ENCODE measurements at places on chromosomes 2 and 18.

- DNase-seq: no peak
These were observed 1.8 kb upstream of the DRC1 start for GRCh38 chr2:26399771-26400376.

- no peak for DNase-seq
These were observed 52.2 kb downstream of the NXPH2 start for GRCh38 chr2:138727956-138728355.

GRCh38 chr2:42233976-42234441, 64.9 kb downstream of the EML4 start:
- DNase-seq: no peak

GRCh38 chr2:58334414-58334813, 93.3 kb upstream of the FANCL start:
- DNase-seq: no peak

DNA sequence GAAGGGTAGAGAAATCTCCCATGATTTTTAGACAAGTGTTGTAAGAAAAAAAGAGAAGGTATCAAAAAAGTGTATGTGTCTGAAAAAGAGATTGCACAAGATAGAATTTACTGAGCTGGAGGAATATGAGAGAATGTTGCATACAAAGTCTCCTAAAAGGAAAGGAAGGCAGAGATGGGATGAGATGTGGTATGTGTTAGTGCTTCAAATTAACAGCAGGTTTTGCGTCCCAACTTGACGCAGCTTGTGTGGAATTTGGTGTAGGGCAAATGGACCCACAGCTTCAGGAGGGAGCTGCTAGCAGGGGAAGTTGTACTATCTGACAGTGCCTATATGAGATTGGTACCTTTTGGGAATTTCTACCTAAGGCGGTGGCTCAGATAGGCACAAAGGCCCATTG, 9.0 kb upstream of the RASGRP3 start:
- no peak for DNase-seq

DNA sequence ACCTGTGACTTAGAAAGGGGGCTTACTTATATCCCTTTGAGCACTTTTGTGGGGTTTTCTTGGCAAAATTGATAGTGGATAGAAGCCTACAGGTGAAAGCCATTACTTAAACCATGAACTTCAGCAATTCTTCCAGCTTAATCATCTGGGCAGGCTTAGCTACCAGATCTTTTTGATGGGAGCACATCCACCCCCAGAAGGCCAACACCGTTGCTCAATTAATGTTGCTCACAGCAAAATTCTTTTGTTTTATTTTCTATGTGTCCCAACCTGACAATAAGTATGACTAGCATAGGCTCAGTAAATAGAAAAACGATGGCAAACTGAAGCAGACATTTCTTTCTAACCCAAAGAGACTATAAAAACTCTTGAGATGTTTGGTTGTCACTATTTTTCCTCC, 269.4 kb upstream of the TCF4 start:
- no peak for DNase-seq

GRCh38 chr18:62651276-62652056, 63.9 kb upstream of the PHLPP1 start:
- no peak for DNase-seq

DNA sequence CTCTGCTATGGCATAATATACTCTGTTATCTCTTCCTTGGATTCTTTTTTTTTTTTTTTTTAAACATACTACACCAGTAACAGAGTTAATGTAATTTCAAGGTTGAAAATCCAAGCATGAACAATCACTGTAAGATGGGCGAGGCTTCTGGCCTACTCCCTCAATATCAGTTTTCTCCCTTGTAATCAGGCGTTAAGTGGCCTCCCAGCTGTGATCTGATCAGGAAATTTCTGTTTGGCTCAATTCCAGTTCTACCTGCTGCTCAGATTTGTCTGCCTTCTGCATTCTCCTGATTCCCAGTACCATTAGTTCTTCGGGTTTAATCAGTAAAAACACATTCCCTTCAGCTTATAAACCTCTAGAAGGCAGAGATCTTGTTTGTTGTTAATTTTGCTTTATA, 18.6 kb downstream of the PRKD3 start:
- DNase-seq: no peak

DNA sequence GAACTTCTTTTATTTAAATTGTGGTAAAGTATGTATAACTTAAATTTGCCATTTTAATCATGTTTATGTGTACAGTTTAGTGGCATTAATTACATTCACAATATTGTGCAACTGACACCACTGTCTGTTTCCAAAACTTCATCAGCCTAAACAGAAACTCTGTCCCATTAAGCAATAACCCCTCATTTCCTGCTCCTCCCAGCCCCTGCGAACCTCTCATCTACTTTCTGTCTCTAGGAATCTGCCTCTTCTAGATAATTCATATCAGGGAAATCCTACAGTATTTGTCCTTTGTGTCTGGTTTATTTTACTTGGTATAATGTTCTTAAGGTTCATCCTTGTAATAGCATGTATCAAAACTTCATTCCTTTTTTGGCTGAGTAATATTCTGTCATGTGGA, 75.1 kb downstream of the BOLA3 start:
- no peak for DNase-seq

DNA sequence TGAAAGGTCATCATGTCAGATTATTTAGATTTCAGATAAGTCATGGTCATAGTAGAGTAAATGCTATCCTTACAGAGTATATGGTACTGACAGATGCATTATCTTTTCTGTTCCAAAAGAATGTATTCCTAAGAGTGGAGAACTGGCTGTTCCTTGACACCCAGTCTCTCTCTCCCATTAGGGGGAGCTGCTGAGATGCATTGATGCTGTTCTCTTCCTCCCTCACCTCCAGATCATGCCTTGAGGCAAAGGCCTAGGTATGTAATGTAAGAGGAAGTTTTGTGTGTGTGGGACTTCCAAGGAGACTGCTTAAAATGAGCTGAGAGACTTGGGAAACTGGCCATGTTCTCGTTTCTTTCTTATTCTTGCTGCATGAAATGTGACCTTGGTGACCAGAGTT, 979.5 kb upstream of the CELF4 start:
- no peak for DNase-seq

GRCh38 chr18:3451183-3451988, 1.4 kb downstream of the TGIF1 start:
- DNase-seq: peak; percentile 86

GRCh38 chr18:6994771-6995430, 122.7 kb downstream of the LAMA1 start:
- no peak for DNase-seq

DNA sequence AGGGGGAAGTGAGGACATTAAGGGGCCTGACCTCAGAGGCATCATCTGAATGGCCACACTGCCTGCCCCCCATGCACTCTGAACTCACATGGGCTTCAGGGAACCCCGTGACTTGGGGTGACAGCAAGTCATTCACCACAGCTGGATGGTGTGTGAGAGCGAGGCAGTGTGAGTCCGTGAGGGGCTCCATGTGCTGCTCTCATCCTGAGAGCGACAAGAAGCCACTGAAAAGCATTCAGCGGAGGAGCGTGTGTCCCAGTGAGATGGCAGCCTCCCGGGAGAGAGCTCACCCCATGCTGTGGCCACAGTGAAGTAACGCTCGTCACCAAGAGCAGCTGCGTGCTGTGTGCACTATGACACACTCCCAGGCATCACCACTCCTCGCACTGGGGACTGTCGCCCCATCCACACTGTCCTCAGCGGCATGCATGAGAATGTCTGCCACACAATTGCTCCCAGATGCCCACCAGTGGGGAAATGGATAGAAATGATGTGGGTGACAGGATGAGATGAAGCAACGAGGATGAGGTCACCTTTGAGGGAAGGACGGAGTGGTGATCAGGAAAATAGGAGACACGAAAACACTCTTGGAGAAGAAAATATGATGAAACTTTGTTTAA, 213.0 kb upstream of the RAB6C start:
- no peak for DNase-seq

- no peak for DNase-seq
These were observed 151.6 kb upstream of the TWIST2 start for GRCh38 chr2:238696331-238696730.

GRCh38 chr2:147460155-147460554, 384.7 kb upstream of the ACVR2A start:
- no peak for DNase-seq

GRCh38 chr2:79437433-79438267, 75.2 kb upstream of the CTNNA2 start:
- no peak for DNase-seq

GRCh38 chr18:49874238-49874637, 60.9 kb upstream of the ACAA2 start:
- DNase-seq: no peak

DNA sequence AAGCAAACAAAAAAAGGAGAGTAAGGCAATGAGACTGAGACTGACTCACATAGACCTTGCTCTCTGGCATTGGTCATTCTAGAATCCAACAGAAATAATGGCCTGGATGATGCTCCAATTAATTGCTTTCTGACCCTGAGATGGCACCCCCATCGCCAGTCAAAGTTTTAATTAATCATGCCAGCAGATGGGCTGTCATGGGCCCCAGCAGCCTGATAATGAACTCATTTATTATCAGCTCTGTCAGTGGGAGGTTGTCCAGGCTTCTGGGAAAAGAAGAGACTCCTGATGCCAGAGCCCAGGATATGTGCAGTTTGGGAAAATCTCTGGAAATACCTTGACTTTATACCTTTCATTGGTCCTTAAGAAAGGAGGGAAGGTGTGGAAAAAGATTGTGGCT, 115.2 kb downstream of the XRCC5 start:
- no peak for DNase-seq

- no peak for DNase-seq
These were observed 200.7 kb downstream of the BCL11A start for GRCh38 chr2:60352491-60353405.

DNA sequence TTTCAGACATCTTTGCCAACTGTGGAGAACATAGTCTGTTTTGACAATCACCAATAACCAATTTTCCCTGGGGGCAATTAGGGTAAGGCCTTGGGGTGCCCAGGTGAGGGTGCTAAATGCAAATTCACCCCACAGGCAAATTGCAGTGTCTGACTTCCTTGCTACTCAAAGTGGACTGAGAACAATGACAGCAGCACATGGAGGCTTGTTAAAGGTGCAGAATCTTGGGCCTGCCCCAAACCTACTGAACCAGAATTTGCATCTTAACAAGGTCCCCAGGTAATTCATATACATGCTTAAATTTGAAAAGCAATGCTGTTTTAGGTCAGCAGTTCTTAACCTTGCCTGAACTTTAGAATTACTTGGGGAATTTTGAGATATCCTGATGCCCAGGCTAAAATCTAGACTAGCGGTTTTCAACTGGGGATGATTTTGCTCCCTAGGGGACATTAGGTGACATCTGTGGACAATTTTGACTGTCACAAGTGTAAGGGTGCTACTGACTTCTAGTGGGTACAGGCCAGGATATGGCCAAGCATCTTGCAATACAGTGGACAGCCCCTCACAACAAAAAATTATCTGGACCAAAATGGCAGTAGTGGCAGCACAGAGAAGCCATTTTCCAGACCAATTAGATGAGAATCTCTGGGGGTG, 80.2 kb upstream of the GCFC2 start:
- DNase-seq: no peak

DNA sequence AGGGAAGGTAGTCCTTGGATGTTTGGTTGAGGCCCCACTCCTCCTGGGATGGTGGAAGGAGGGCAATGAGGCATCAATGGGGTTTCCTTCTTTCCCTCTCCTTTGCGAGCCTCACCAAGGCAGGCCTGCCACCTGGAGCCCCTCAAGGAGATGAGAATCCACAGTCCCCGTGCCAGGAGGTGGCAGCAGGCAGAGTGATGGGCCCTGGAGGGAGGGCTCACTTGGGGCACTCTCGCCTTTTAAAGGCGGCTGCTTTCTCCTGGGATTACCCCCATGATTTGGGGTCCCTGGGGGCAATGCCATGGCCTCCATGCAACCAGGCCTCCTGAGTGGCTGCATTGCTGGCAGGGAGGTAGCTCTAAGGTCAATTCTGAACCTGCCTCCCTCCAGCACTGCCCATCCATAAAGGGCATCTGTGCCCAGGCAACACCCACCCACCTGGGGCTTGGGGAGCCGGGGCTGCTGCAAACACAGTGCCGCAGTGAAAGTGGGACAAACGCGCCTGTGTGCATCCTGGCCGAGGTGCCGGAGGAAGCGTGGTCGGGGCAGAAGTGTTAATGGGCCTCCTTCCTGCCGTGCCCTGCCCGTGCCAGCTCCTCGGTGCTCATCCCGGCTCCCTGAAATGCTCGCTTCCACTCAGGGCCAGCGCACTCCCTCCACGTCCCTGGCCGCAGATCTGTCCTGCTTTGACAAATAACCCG, 55.9 kb downstream of the ZFP36L2 start:
- DNase-seq: no peak

GRCh38 chr2:10912796-10913455, 1.2 kb downstream of the KCNF1 start:
- DNase-seq: no peak

GRCh38 chr2:46793423-46794416, 121.9 kb downstream of the MCFD2 start:
- no peak for DNase-seq

DNA sequence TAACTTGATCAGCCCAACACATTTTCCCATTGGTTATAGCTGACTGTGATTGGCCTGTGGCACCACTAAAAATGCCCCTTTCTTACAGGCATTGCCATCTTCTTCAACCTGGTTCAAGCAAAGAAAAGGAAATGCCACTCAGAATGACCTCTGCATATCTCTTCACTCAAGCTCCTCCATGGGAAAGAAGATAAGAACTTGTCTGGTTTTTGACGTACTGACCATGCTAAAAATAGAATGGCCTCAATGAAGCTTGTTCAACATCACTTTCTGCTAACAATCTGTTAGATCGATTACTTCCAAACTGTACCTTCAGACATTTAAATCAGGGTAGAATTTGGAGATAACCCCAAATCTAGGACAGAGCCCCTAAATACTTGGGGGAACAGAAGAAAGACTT, 109.5 kb downstream of the CABYR start:
- DNase-seq: no peak

GRCh38 chr2:4214444-4215205, 511.2 kb downstream of the DCDC2C start:
- DNase-seq: no peak

- no peak for DNase-seq
These were observed 421.6 kb downstream of the SOX11 start for GRCh38 chr2:6113786-6114185.

- DNase-seq: no peak
These were observed 22.8 kb upstream of the RUFY4 start for GRCh38 chr2:218046238-218046637.

DNA sequence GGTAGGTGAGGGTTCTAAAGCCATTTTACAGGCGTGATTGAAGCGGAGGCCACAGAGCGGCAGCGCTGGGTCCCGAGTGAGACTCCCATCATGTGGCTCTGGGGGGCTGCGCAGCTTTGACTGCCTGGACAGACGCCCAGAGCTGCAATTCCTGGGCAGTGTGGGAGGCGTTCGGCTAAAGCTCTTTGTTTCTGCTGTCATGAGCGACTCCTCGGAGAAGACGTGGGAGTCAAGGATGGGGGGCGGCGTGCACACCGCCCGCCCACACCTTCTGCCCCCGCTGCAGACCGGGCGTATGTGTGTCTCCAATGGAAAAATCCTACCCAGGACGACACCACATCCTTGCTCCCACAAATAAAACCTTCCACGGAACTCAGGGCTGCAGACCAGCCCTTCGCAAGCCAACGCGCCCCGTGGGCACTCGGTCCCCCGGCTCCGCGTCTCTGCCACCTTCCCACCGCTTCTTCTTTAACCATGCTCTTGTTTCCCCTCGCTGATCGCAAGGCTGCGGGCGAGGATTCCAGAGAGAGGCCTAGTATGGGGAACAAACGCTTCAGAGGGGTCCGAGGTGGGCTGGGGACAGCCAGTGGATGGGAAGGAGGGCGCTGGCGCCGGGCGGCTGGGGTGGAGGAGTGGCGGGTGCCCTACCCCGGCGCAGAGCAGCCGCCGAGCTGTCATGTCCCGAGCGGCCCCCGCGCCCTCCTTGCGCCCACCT, 680 bp upstream of the LBH start:
- DNase-seq: peak; percentile 16

- no peak for DNase-seq
These were observed 60.5 kb upstream of the LGALSL start for GRCh38 chr2:64393383-64394010.

All from stimulated activated CD8-positive, alpha-beta memory T cell treated with anti-CD3 and anti-CD28 coated beads, Interleukin-7, amount 100 ng/mL, for 4 hours (primary cell).